ENCODE measurements at places on chromosomes 7 and 10. TPM values are rescaled to one million over a fixed set of nuclear protein-coding genes. Genes with fewer than 3 reads are reported as not detected.

RNF148 gene
- total RNA-seq = 4.1 TPM

EPHA1 gene
- 3.2 TPM for total RNA-seq

NRP1 gene
- total RNA-seq = 172 TPM

SAP25 gene
- total RNA-seq = not detected
